Activated T-cell treated with anti-CD3 and anti-CD28 coated beads for 1 hour (primary cell): ENCODE measurements at places on chromosomes 2 and 18.

DNA sequence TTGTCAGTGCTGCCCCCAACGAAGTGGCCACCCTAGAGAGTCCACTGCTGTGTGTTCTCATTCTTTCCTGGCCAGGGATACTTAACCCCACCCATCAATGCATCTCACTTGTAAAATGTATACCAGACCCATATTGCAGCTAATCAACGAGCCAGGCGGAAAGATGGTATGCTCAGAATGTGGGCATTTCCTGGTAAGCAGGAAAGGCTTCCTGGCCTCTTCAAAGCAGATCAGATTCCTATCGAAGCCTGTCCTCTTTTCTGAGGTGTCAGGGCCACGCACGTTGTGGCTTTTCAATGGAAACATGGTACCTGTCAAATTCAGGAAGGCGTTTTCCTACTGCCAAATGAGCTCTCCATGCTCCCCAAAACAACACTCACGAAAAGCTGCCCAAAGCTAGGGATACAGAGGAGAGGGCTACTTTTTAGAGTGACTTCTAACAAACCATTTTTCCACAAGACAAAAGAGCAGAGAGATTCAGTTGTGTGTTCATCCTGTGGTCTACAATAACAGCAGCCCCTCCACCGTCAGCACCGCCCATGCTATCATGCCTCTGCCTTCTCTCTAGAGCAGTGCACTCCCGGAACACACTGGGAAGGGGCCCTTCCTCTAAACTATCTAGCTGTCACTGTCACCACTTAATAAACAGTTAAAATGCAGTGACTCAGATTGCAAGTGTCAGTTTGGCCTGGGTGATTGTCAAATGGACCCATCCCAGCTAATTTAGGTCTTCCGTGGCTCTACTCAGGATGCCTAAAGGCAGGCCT lies 535.1 kb downstream of the RNF144A start:
- no peak for DNase-seq

- no peak for DNase-seq
Measured at GRCh38 chr2:228613133-228613850, 431.8 kb upstream of the SPHKAP start.

- no peak for DNase-seq
Measured at GRCh38 chr2:41900101-41900577, 147.7 kb upstream of the PKDCC start.

GRCh38 chr2:230473378-230473777 lies 57.4 kb downstream of the SP100 start:
- no peak for DNase-seq

DNA sequence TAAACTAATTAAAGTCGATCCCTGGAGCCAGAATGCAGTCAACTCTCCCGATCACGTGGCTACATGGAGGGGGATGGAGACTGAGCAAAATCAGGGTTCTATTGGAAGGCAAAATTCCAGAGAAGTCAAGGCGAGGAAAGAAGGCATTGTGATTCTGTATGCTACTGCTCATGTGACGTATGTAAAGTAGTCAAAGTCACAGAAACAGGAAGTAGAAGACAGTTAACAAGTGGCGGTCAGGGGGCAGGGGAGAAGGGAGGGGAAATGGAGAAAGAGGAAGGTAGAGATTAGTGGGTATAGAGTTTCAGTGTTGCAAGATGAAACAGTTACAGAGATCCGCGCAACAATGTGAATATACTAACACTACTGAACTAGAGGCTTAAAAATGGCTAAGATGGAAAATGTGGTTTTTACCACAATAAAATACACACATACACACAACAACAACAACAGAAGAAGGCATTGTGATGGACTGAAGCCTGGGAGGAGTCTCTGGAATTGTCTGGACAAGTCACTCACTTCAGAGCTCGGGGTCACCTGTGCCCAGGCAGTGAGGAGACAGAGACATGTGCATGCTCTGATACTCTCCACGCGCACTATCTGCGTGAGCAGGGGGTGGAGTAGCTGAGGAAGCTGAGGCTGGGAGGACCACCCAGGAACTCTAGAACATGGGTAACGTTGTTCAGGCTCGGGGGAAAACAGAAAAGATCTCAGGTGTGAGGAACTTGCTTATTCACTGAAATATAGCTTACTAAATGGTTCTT lies 89.9 kb upstream of the CDCA7 start:
- no peak for DNase-seq
